Stimulated activated naive CD8-positive, alpha-beta T cell treated with anti-CD3 and anti-CD28 coated beads, Interleukin-15, Interleukin-2, amounts not matched to agents 100 U/mL and 50 U/mL, for 24 hours (primary cell): ENCODE measurements at places on chromosomes 2 and 18.

DNA sequence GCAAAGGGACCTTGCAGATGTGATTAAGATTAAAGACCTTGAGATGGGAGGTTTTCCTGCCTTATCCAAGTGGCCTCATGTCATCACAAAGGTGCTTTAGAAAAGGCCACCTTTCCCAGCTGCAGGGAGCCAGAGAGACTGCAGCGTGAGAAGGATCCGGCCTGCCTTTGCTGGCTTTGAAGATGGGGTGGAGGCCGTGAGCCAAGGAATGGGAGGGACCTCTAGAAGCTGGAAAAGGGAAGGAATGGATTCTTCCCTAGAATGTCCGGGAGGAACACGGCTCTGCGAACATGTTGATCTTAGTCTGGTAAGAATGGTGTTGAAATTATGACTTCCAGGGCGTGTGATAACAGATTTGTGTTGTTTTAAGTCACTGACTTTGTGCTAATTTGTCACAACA lies 39.9 kb upstream of the CREG2 start:
- DNase-seq: no peak

- DNase-seq: peak; percentile 42
These were observed 6.8 kb upstream of the PXDN start for GRCh38 chr2:1750933-1751766.

- no peak for DNase-seq
These were observed 2102.3 kb upstream of the CELF4 start for GRCh38 chr18:39667905-39668304.

DNA sequence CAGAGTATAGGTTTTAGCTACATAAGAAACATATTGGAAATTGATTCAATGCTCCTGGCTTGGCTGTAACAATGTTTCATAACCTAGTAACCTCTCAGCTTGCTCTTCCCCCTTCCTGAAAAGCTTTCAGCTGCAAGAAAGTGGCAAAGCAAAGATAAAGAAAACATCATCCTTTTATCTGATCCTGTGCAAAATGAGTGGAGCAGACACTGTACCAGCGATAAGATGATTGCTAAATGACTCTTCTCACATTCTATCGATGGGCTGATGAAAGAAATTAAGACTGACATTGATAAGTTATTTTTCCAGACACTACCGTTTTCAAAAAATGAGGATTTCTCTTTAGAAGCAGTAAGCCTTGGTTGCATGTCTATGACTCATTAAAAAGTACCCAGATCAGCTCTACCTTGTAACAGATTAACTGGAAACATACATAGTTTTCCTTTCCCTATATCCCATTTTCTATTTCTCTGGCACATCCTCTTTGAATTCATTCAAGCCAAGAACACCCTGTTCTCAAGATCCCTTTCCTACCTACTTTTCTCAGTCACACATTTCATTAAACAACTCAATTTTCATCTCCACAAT lies 87.1 kb upstream of the LYPD1 start:
- no peak for DNase-seq

DNA sequence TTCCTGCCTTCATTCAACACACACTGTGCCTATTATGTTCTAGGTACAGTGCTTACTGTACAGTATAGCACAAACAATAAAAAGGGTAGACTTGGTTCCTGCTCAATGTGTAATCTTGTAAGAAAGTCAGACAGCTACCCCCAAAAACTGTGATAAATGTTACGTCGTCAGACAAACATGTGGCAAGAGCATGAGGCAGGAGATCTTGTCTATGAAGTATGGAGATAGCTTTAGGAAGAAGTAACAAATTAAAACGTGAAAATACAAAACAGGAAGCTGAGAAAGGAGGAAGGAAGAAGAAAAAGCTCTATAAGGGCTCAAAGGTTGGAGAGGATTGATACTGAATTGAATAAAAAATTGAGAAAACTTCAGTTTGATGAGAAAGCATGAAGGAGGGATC lies 276.2 kb upstream of the HNRNPA3 start:
- no peak for DNase-seq

- no peak for DNase-seq
These were observed 4.3 kb upstream of the CHCHD5 start for GRCh38 chr2:112580084-112580483.
